ENCODE measurements at places on chromosomes 4 and X.

GRCh38 chrX:87374324-87374723 lies 143.3 kb upstream of the KLHL4 start:
- DNase-seq: no peak

GRCh38 chrX:25156323-25156722 lies 140.6 kb upstream of the ARX start:
- DNase-seq: no peak

DNA sequence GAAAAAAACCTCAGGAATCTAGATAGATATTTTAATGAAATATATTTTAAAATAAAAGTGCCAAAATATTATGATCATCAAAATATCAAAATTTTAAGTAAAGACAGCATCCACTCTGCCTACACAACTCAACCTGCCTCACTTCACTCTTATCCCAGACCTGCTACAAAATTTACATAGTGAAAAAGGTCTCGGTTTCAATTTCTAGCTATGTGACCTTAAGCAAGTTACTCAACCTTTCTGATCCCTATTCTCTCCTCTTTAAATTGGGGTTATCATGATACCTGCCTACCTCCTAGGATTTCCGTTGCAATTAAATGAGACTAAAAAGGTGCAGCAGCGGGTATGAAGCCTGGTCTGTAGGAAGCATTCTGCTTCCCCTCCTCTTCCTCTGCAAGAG lies 72.9 kb downstream of the FAM114A1 start:
- DNase-seq: no peak

- no peak for DNase-seq
Measured at GRCh38 chrX:10570601-10571000, 49.8 kb downstream of the MID1 start.

All from HEK293T (cell line).